ENCODE measurements at places on chromosomes 11 and 22. TPM values are rescaled to one million over a fixed set of nuclear protein-coding genes. Genes with fewer than 3 reads are reported as not detected.

TEX12 gene
- 0.52 TPM for total RNA-seq

FOSL1 gene
- total RNA-seq, result 3.7 TPM

CYP2D6 gene
- 9.6 TPM for total RNA-seq

NCAPD3 gene
- total RNA-seq, result 31.4 TPM

CENPM gene
- total RNA-seq, result 26.9 TPM

MPZL3 gene
- 24.5 TPM for total RNA-seq

SEPTIN3 gene
- 0.42 TPM for total RNA-seq

BARX2 gene
- not detected for total RNA-seq

KRTAP5-1 gene
- not detected for total RNA-seq

TYR gene
- total RNA-seq, result not detected

MAP6 gene
- 0.18 TPM for total RNA-seq

IGLL5 gene
- total RNA-seq, result 1.9 TPM

UEVLD gene
- total RNA-seq, result 8.0 TPM

HBG1 gene
- total RNA-seq, result not detected

APOBEC3B gene
- total RNA-seq, result 1.5 TPM

GRAP2 gene
- total RNA-seq, result 113 TPM

CREB3L1 gene
- total RNA-seq, result not detected

OR51S1 gene
- not detected for total RNA-seq

VPREB3 gene
- total RNA-seq, result 4.4 TPM

CHADL gene
- 1.6 TPM for total RNA-seq

USP2 gene
- total RNA-seq, result 1.7 TPM

GGTLC2 gene
- total RNA-seq, result not detected

GAS2L1 gene
- 32.6 TPM for total RNA-seq

F2 gene
- not detected for total RNA-seq

FXYD6 gene
- total RNA-seq, result 0.62 TPM

ARAP1 gene
- total RNA-seq, result 108 TPM

C11orf91 gene
- total RNA-seq, result not detected

ZBTB16 gene
- 17.2 TPM for total RNA-seq

DDI1 gene
- total RNA-seq, result not detected

EXPH5 gene
- total RNA-seq, result 0.96 TPM

OR6A2 gene
- total RNA-seq, result not detected

OR51I1 gene
- not detected for total RNA-seq

NLRP6 gene
- 4.3 TPM for total RNA-seq

PYGM gene
- total RNA-seq, result 27.1 TPM

ACTN3 gene
- 0.30 TPM for total RNA-seq
